Activated T-cell treated with anti-CD3 and anti-CD28 coated beads, Interleukin-2, amount 50 U/mL, for 72 hours (primary cell): ENCODE measurements at places on chromosomes 13 and 19. TPM values are rescaled to one million over a fixed set of nuclear protein-coding genes. Genes with fewer than 3 reads are reported as not detected.
A peak's percentile ranks its signal among the peaks of the same experiment; 100 is the strongest.

The TRPC4 gene
- total RNA-seq, result not detected

The ZNF497 gene
- total RNA-seq, result 2.4 TPM

The RFPL4AL1 gene
- not detected for total RNA-seq

GRCh38 chr19:38105574-38105973, 118.4 kb downstream of the DPF1 start:
- DNase-seq, result no peak

DNA sequence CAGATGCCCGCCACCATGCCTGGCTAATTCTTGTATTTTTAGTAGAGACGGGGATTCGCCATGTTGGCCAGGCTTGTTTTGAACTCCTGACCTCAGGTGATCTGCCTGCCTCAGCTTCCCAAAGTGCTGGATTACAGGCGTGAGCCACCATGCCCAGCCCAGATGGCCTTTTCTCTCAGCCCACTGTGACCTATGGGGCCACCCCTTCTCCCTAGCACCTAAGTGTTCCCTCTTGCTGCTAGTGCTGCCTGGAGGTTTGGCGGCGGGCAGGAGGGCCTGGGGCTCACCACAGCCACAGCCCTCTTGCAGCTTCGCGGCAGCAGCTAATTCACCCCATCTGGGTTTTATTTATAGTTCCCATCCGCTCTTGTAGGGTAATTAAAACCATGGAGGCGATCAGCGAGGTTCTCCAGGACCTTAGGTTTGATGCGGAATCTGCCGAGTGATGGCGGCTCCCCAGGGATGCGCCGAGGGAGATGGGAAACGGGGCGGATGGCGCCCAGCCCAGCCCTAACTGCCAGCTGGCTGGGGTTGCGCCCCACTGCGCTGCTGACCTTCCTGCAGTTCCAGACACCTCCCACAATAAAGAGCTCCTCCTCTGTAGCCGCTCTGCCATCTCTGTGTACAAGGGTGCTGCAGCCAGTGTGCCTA, 3.3 kb downstream of the REX1BD start:
- no peak for DNase-seq

DNA sequence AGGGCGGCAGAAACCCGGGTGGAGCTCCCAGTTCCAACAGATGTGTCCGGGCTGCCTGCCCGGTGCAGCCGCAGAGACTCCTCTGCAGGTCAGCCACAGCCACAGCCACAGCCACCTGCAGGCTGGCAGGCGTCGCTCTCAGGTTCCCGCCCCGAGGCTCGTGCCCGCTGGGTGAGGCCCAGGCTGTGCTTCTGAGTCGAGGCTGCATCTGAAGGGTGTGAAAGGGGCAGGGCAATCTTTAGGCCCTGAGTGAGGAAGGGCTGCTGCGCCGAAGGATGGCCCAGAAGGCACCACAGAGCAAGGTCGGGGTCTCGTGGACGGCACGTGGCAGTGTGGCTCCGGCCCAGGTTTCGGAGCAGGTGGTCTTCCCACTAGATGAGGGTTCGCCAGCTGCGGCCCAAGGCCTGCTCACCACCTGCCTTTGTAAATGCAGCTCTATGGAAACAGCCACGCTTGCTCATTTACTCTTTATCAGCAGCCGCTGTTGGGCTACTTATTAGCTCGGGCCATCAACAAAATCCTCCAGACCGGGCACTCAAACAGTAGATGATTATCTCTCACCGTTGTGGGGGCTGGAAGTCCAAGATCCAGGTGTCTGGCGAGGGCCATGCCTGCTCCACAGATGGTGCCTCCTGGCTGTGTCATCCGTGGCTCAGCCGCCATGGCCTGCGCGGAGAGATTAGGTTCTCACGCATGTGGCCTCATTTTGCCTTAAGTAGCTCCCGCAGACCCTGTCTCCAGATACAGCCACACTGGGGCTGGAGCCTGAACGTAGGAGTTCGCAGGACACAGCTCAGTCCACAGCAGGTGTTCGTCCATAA, 40.3 kb upstream of the TFDP1 start:
- DNase-seq, result no peak

- DNase-seq, result no peak
Measured at GRCh38 chr19:4495471-4495870, 22.8 kb downstream of the PLIN4 start.

DNA sequence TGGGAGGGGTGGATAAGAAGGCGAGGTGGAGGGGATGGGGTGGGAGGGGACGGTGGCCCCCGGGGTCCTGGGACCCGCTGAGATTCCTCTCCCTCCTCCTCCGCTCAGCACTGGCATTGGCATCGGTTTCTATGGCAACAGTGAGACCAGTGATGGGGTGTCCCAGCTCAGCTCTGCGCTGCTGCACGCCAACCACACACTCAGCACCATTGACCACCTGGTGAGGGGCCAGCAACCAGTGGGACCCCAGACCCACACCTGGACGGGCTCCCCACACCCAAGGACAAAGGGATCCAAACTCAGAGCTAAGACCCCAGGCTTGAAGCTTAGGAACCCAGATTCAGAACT, 5.9 kb downstream of the TTYH1 start:
- DNase-seq, result no peak

DNA sequence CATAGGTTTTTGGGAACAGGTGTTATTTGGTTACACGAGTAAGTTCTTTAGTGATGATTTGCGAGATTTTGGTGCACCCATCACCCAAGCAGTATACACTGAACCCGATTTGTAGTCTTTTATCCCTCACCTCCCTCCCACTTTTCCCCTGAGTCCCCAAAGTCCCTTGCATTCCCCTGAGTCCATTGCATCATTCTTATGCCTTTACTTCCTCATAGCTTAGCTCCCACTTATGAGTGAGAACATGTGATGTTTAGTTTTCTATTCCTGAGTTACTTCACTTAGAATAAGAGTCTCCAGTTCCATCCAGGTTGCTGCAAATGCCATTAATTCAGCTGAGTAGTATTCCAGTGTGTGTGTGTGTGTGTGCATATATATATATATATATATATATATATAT, 97.2 kb upstream of the EDNRB start:
- DNase-seq, result no peak

- no peak for DNase-seq
Measured at GRCh38 chr13:109782823-109783431, 3.5 kb downstream of the IRS2 start.

GRCh38 chr13:71754407-71754974, 112.5 kb downstream of the DACH1 start:
- DNase-seq, result no peak

GRCh38 chr13:48446464-48446863, 33.6 kb upstream of the LPAR6 start:
- DNase-seq, result no peak

DNA sequence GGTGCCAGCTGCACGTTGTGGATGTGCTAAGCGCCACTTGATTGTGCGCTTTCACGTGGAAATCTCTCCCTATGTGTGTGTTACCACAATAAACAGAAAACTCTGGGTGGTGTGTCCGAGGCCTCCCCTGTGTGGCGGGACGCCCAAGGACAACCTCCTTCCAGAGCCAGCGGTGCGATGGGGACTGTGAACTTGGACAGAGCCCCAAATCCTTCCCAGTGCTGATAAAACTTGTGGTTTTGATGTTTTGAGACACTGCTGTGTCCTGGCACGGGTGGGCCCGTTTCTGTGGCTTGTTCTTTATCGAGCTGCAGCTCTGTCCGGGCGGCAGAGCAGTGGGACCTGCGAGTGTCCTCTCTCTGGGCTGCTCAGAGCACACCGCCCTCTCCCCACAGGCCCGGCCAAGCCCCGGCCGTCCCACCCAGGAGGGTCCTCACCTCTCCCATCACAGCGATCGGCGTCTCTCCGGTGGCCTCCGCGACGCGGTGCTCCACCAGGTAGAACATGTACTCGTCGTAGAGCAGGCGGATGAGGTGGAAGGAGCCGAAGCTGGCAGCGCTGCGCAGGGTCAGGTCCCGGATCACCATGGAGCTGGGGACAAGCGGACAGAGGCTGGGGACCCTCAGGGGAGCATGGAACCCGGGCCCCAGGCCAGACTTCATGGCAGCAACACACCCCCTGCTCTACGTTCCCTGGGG, 18.8 kb upstream of the RANBP3 start:
- no peak for DNase-seq

GRCh38 chr13:109401891-109402290, 384.5 kb downstream of the IRS2 start:
- DNase-seq, result no peak

- peak; percentile 70 for DNase-seq
Measured at GRCh38 chr13:30376426-30377311, 45.6 kb upstream of the UBE2L5 start.
